GM18507 (cell line): ENCODE measurements at places on chromosomes 7 and 10.

DNA sequence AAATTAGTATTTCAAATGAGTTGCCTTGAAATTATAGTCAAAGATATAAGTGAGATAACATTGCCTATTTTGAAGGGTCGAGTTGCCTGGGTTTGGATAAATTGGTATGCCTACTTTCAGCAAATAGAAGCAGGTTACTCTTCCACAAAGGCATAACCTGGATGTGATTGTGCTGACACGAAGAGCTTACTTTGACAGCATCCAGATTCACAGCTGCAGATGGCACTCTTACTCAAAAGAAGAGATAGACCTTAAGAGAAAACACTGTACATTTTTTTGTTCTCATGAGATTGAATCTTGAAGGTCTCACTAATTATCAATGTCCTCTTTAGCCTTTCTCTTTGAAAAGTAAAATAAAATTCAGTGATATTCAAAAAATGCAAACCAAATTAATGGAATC lies 1338.7 kb downstream of the REEP3 start:
- DNase-seq: no peak

DNA sequence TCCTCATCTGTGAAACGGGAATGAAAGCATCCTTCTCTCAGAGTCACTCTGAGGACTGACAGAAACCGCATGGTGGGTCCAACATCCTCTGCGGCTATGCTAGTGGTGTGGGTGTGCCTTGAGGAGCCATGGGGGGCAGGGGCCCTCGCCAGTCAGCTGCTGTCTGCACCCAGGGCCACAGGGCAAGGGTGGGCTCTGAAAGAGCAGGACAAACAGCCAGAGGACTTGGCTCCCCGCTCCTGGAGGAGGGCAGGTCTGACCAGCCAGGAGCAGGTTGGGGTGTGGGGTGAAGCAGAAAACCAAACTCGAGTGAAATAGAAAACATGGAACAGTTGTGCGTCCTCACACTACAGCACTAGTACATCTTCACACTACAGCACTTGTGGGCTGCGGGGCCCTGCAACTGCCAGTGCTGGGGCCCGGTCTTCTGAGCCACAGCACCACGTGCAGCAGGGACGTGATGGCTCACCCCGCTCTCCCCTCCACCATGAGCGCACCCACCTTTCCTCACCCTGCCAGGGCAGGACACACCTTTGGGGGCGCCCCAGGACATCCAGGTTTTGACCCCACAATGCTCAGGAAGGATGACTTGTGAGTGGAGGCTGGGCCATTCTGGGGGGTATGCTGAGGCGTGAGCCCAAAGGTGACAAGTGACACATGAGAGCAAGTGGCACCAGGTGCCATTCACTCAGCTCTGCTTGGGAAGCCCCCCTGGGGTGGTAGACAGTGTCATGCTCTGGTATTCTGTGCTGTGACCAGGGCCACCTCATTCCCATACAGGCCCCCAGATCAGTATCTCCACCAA lies 96.1 kb upstream of the RET start:
- no peak for DNase-seq

- DNase-seq: no peak
Observed at GRCh38 chr7:111460695-111461094, 101.6 kb downstream of the IMMP2L start.

- no peak for DNase-seq
Observed at GRCh38 chr10:20768843-20769242, 128.3 kb downstream of the NEBL start.

- DNase-seq: no peak
Observed at GRCh38 chr7:108407676-108408075, 48.6 kb downstream of the NRCAM start.

DNA sequence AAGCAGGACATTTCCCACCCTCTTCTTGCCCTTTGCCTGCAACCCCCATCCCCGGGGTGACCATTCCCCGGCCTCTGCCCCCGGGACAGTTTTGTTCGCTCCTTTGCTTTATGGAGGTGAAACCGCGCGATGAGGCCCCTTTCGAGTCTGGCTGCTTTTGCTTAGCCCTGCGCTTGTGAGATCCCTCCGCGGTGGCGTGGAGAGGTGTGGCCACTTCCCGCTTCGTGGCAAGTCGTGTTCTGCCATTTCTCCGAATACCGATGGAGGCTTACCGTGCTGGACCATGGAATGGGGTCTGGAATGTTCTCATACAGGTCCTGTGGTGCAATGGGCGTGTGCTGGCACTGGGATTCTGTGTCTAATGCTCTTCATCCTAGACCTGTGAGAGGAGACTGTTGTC lies 106.7 kb downstream of the LHPP start:
- no peak for DNase-seq

GRCh38 chr7:147432079-147432478 lies 1158.5 kb upstream of the C7orf33 start:
- DNase-seq: no peak

GRCh38 chr7:37097276-37097675 lies 351.4 kb downstream of the ELMO1 start:
- no peak for DNase-seq

DNA sequence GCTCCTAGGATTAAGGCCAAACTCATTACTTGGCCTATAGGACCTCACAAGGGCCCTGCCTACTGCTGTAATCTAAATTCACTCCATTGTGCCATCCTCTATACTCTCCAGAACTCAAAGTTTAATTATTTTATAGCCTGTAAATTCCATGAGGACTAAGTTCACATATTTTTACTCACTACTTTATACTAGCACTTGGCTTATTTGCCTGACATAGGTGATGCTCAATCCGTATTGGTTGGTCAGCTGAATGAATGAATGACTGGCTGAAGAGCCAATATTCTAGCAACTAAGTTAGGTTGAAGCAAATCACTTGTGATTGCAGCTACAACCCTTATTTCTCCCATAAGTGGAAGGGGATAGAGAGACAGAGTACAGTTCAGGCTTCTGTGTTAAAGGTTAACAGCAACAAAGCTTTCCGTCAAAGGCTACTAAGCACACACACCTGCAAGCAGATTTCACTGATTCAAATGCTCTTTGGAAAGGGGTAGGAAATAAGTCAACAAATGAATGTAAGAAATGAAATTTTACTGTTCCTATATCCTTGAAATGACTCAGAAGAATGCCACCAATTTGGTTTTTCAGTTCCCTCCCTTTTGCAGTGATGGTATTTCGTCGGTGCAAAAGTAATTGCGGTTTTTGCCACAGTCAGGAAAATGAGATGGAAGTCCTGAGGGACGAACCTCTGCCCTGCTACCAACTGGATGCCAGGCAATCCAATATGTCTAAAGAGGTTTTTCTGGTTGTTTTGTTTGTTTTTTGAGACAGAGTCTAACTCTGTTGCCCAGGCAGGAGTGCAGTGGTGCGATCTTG lies 120.7 kb downstream of the COL28A1 start:
- DNase-seq: no peak

GRCh38 chr10:121159670-121160069 lies 308.5 kb downstream of the WDR11 start:
- no peak for DNase-seq

DNA sequence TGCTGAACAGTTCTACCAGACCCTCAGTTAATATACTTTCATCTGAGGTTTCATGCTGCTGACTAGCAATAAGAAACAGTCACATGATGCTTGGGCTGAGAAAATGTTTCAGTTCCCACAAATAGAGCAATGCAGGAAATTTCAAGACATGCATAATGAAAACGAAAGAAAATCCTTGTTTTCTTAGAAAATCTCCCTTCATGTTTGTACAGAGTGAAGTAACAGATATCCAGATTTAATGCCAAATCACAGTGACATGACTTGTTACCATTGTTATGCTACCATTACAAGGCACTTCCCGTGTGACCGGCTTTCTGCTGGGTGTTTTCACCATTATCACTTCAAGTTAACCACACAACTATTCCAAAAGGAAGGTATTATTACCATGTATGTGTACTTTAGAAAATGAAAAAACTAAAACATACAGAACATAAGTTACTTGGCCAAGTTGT lies 121.7 kb downstream of the DOCK4 start:
- no peak for DNase-seq

DNA sequence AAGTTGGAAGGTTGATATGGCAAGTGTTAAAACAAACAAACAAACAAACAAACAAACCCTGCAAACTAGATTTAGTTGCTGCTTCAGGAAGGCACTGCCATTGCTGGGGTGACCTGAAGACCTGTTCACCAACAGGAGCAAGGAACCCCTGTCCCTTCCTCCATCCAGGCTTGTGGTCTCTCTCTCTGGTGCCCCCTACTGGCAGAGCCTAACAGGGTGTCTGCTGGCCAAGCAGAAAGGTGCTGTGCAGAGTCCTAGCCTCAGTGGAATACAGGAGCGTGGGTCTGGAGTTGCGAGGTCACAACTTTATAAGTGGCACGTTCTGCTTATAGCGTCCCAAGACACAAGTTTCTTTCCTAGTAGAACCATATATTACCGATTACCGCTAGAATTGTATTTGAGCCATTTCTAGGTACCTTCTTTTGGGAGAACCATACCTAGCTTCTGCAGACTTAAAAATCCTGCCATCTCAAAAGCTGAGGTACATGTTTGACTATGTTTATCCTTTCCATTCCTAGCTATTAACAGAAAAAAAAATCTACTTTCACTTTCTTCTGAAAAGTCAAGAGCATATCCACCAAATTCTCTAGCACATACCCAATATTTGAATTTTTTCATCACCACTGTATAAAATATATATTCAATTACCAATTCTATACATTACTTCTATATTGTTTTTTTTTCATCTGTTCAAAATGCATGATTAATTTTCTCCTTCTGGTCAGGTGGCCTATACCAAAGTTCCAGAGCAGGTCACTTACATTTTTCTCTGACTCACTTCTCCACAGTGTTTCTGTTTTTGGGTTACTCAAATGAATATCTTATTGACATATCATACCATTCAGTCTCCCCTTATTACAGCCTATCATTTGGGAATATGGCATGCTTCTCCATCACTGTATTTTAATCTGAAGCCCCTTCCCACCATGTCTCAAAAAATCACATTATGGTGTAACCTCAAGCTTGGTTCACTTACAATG lies 29.1 kb upstream of the CALD1 start:
- peak; percentile 23 for DNase-seq

GRCh38 chr10:119207713-119208552 lies 562 bp downstream of the GRK5 start:
- no peak for DNase-seq

- DNase-seq: no peak
Observed at GRCh38 chr7:21412410-21412851, 15.5 kb upstream of the SP4 start.

DNA sequence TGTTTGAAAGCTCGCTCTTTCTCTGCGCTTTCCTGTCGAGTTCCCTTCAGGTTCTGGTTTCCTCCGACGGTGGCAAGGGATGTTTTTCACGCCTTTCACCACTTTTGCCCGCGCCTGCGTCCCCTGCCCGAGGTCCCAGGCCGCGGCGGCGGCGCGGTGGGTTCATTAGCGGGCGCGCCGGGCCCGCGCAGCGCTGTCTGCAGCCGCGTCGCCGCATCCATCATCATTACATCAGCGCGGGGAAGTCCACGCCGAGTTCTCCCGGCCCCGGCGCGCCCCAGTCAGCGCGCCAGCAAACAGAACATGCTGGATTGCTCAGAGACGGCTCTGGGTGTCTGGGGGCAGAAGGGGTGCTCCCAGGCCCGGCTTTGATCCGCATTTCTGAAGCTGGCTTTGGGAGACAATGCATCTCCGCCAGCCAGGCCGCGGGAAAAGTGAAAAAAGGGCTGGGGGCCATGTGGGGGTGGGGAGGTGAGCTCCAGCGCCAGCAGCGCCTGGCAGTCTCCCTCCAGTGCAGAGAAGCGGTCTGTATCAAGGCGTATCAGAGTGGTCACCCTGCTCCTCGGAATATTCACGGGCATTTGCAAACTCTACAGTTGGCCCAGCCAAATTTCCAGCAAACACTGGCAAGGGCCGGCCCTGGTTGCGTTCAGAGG lies 8.9 kb downstream of the GLI3 start:
- no peak for DNase-seq

- DNase-seq: no peak
Observed at GRCh38 chr7:47885309-47885986, 62.8 kb downstream of the PKD1L1 start.

- no peak for DNase-seq
Observed at GRCh38 chr7:50983850-50984249, 201.2 kb upstream of the GRB10 start.

GRCh38 chr7:1060315-1061072 lies 16.1 kb downstream of the GPR146 start:
- no peak for DNase-seq

DNA sequence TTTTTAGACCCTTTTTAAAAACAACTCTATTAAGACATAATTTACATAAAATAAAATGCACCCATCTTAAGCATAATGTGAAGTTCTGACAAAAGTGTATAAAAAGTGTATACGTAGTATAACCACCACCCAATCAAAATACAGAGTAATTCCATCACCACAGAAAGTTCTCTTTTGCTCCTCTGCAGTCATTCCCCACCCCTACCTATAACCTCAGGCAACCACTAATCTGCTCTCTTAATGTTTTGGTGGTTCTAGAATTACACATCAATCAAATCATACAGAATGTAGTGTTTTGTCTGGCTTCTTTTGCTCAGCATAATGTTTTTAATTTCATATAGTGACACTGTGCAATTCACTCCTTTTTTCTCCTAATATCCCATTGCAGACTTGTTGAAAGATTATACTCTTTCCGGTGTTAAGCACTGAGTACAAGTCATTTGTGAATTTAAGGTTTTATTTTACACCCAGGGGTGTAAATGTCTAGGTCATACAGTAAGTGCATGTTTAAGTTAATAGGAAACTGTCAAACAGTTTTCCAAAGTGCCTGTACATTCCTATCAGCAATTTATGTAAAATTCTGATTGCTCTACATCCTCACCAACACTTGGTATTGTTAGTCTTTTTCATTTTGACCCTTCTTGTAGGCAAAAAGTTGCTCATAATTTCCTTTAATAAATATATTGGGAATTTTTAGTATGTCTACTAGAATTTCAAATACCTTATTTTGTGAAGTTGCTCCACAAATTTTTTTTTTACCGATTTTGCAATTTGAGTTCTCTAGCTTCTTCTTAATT lies 86.3 kb downstream of the ZFAND4 start:
- DNase-seq: no peak

DNA sequence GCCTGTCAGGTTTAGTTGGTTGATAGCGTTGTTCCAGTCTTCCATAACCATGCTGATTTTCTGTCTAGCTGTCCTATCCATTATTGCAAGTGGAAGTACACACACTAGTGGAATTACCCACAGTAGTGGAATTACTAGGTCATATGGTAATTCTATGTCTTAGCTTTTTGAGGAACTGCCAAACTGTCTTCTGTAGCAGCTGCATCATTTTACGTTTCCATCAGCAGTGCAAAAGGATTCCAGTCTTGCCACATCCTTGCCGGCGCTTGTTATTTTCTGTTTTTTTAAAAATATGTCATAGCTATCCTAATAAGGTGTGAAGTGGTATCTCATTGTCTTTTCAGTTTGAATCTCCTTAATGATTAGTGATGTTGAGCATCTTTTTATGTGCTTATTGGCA lies 17.2 kb upstream of the RHBDD2 start:
- DNase-seq: no peak

GRCh38 chr7:130872341-130872740 lies 138.3 kb upstream of the KLF14 start:
- DNase-seq: no peak
